ENCODE measurements at places on chromosomes 12 and 14. TPM values are rescaled to one million over a fixed set of nuclear protein-coding genes. Genes with fewer than 3 reads are reported as not detected.

The KRT77 gene
- total RNA-seq: not detected

The SETD1B gene
- 4.7 TPM for total RNA-seq

The SLCO1A2 gene
- total RNA-seq: 0.32 TPM

The IKBIP gene
- total RNA-seq: 61.5 TPM
